ENCODE measurements at places on chromosomes 2 and 18.

GRCh38 chr18:46481847-46482245, 175.2 kb downstream of the LOXHD1 start:
- DNase-seq = no peak

- DNase-seq = no peak
These were observed 481.0 kb downstream of the TGIF1 start for GRCh38 chr18:3931013-3931315.

GRCh38 chr2:46552079-46552478, 72.7 kb downstream of the TMEM247 start:
- no peak for DNase-seq

DNA sequence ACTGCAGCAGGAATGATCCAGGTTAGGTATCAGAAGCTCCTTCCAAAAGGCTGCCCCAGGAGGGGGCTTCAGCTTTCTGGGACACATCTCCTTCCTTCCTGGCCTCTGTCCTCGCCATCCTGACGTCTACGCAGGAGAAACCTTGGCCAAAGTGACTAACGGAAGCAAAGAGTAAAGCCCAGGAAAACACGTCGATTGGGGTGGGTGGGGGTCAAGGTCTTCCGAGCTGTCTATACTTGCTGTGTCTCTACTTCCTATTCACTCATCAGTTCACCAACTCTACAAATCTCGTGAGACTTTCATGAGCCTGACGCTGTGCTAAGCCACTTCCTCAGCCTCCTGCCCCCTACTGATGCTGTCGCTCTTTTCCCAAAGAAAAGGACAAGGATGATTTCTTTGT, 212.6 kb downstream of the TNS1 start:
- DNase-seq = no peak

DNA sequence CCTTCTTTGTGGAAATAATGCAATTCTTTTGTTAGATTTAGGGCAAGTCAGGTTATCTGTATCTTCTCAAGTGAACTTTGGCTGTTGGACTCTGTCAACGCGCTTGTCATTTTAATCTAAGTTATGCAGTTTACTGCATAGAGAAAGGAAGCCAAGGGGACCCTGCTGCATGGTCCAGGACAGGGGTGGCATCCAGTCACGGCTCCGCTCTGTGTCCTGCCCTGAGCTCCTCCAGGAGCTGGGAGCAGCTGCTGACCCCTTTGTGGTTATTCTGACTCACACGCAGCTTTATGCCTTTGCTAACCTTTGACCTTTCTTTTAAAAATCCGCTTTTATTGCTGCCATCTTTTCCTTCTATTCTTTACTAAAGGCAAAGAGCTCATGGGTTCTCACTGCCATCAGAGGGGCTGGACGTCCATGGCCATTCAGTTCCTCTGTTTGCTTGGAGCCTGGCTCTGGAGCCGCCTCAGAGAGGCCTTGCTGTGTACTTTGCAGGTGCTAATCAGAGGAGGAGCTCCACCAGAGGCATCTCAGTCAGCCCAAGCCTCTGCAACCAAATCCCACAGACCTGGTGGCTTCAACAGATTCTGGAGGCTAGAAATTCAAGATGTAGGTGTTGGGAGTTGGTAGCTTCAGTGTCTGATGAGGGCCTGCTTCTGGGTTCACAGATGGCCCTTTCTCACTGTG, 39.3 kb downstream of the SNTG2 start:
- DNase-seq = no peak

- DNase-seq = no peak
These were observed at the start of gene SYT4 for GRCh38 chr18:43277164-43277600. SYT4 (minus strand) TSS chr18:43277490; CDS start chr18:43277281, 209 bp downstream.

DNA sequence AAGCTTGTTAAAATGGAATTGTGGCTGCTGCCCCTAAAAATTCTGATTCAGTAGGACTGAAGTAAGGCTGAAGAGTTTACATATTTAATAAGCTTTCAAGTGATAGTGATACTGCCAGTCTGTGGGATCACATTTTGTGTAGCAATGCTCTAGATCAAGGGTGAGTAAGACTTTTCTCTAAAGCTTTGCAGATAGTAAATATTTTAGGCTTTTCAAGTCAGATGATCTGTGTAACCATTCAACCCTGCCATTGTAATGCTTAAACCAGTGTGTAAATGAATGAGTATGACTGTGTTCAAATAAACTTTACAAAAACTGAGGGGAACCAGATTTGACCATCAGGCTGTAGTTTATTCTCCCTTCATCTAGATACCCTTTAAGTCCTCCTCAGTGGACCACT, 92.7 kb downstream of the PIK3C3 start:
- no peak for DNase-seq

GRCh38 chr2:173451118-173451517, 96.4 kb downstream of the CDCA7 start:
- no peak for DNase-seq

DNA sequence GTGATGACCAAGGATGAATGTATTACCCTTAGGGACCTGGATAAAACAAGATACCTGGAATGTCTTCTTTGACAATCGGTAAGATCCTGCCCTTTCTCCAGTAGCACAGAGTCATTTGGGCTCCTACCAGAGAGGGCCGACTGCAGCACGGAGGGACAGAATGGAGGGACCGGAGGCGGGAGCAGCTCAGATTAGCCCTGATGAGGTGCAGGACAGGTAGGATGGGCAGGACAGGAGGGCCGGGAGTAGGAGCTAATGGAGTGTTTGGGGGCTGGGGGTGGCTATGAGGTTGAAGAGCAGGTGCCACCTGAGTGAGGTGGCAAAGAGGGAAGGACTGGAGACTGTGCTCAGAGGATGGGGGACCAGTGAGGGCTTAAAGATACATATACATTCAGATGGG, 9.9 kb upstream of the PRELID3A start:
- DNase-seq = no peak

- no peak for DNase-seq
These were observed 104.4 kb upstream of the STK17B start for GRCh38 chr2:196275646-196276352.

GRCh38 chr2:181446985-181447384, 10.2 kb upstream of the ITGA4 start:
- DNase-seq = no peak

GRCh38 chr2:126664639-126665038, 8.7 kb downstream of the GYPC start:
- no peak for DNase-seq

DNA sequence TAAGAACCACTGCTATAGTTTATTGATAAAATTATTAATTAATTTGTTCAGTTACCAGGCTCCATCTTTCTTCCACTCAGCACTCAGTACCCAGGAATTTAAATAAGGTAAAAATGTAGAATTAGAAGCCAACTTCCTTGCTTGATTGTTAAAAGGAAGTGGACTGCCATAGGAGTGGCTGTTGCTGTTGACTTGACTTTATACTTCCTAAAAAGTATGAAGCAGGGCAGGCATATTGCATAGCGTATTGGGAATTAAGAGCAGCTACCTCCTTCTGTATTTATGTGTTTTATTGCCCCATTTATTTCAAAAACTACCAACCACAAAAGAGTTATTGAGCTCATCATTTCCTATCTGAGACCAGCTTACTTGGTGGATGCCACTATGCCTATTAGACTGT, 27.9 kb downstream of the PSMD1 start:
- DNase-seq = no peak
